Dermis microvascular lymphatic vessel endothelial cell (primary cell): ENCODE measurements at places on chromosomes 13 and 19.

- peak; percentile 71 for DNase-seq
Observed at GRCh38 chr13:40406405-40407120, 259.9 kb downstream of the FOXO1 start.

GRCh38 chr19:5789886-5790558, 941 bp downstream of the DUS3L start:
- DNase-seq, result no peak

GRCh38 chr19:35236638-35237400, 8.3 kb upstream of the FAM187B start:
- DNase-seq, result no peak

DNA sequence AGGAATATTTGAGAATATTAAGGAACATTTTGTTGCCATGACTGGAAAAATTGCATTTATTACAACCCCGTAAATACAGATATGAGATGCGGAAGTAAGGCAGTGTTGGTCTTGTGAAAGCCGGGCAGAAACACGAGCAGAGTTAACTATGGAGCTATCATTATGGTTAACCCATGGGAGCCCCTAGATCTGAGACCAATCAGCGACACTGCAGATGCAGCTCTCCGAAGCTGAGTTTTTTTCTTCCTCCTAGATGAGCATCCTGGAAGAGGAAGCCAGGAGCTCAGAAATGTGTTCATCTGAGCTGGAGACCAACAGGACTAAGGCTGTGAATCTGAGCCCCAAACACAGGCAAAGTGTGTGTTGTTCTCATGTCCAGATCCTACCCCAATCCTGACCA, 123.0 kb upstream of the KL start:
- DNase-seq, result no peak

DNA sequence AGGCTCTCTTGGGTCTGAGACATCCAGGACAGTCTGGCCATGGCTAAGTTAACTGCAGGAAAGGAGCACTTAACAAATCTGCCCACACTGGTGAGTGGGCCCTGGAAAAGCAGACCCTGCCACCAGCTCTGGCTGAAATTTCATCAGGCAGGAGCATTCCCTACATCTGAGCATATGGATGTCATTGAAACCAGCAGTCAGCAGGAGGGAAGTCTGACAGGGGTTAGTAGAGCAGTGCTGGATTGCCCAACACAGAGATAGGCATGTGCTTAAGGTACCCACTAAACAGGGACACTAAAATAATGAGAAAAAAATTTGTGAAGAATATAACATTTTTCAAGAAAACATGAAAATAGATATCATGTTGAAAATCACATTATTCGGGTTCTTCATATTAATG, 13.6 kb upstream of the ACOD1 start:
- no peak for DNase-seq

DNA sequence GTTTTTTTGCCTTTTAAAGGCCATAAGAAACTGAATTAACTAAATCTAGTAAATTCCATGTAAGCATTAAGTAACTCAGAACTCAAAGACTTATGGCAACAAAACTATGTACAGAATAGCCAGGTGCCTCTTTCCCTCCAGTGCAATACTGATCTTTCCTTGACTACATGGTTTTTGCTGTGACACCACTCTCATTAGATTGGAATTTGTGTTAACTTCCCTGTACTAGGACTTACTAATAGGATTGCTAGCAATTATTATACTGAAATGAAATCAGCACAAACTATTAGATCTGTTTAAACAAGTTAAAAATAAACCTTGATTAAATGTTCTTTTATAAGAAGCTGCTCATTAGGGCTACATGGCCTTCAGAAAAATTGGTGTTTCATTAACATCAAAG, 96.3 kb downstream of the DACH1 start:
- no peak for DNase-seq

GRCh38 chr19:17021793-17022590, 4.6 kb downstream of the CPAMD8 start:
- peak; percentile 24 for DNase-seq

GRCh38 chr13:100619940-100620339, 31.4 kb upstream of the GGACT start:
- no peak for DNase-seq

GRCh38 chr13:112711528-112712265, 21.9 kb downstream of the ATP11A start:
- peak; percentile 75 for DNase-seq

GRCh38 chr19:32675720-32676185, at the start of gene RGS9BP:
Gene RGS9BP, plus strand, starts transcription at chr19:32675848. Its CDS starts 416 bp downstream, at chr19:32676264.
- peak; percentile 48 for DNase-seq

- DNase-seq, result no peak
Observed at GRCh38 chr13:46389457-46390451, 2.7 kb upstream of the RUBCNL start.

GRCh38 chr13:48636550-48636949, 17.2 kb upstream of the CYSLTR2 start:
- DNase-seq, result no peak

- no peak for DNase-seq
Observed at GRCh38 chr19:7932276-7932929, 6.5 kb upstream of the CTXN1 start.

GRCh38 chr19:11252665-11253355, 9.5 kb downstream of the DOCK6 start:
- no peak for DNase-seq

DNA sequence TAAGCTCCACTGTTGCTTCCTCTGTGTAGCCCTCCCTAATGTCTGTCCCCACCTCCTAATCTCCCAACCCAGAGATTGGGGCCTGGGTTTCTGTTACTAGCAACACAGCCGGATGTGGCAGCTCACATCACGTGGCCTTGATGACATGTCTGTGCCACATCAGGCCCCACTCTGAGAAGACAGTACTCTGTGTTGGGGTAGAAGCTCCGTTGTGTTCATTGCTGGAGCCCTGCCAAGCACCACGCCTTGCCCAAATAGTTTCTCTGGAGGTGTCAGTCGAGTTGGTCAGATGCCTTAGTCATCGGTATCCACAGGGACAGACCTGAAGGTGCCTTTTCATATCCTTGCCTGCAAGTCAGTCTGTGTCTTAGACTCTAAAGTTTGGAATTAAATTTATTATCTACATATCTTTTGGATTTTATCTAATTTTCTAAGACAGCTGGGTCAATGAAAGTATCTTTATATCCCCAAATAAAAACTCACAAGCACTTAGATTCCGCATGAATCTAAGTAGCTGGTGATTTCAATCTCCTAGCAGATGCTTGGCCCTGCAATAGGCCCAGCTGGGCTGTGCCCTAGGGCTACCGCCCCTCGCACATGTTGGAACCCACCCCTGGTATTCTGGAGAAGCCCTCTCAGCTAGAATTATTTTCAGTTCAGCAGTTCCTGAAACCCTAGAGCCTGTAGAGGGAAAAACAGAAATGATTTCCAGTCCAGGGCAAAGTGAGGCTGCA, 204.0 kb upstream of the TSHZ3 start:
- no peak for DNase-seq

DNA sequence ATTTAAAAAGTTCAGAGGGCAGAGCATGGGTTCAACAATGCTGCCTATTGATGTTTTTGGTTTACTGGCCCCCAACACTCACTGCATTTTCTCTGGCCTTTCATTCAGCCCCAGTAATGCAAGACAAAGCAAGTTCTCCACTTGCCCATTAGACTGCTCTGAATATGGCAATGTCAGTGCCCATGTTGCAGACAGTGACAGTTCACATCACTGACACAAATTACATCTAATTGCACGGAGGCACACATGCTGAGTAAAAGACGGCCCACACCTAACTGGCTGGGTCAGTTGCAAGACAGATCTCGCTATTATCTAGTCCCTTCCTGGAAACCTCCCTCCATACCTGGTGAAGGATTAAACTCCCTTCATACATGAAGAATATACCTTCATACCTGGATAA, 54.0 kb downstream of the ENOX1 start:
- no peak for DNase-seq

- DNase-seq, result no peak
Observed at GRCh38 chr13:98843482-98843877, 91.0 kb upstream of the SLC15A1 start.

DNA sequence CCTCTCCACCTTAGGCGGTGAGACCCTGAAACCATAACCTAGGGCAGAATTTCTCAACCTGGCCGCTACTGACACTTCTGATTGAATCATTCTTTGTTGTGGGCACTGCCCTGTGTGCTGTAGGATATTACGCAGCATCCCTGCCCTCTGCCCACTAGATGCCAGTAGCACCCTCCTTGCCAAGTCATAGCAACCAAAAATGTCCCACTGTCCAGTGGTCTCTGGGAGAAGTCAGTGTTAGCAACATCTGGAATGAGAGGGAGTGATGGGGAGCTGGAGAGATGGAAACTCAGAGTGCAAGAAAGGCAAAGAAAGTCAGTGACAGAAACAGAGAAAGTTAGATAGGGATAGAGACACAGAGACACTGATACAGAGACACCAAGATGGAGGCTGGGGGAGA, 13.6 kb downstream of the KLK4 start:
- no peak for DNase-seq

- DNase-seq, result no peak
Observed at GRCh38 chr13:112891477-112892401, 77.3 kb upstream of the MCF2L start.

GRCh38 chr19:1270213-1270853, 1.2 kb downstream of the CIRBP start:
- no peak for DNase-seq

- DNase-seq, result no peak
Observed at GRCh38 chr13:103087275-103087674, 21.1 kb upstream of the SLC10A2 start.
